ENCODE measurements at places on chromosomes 13 and 19.

DNA sequence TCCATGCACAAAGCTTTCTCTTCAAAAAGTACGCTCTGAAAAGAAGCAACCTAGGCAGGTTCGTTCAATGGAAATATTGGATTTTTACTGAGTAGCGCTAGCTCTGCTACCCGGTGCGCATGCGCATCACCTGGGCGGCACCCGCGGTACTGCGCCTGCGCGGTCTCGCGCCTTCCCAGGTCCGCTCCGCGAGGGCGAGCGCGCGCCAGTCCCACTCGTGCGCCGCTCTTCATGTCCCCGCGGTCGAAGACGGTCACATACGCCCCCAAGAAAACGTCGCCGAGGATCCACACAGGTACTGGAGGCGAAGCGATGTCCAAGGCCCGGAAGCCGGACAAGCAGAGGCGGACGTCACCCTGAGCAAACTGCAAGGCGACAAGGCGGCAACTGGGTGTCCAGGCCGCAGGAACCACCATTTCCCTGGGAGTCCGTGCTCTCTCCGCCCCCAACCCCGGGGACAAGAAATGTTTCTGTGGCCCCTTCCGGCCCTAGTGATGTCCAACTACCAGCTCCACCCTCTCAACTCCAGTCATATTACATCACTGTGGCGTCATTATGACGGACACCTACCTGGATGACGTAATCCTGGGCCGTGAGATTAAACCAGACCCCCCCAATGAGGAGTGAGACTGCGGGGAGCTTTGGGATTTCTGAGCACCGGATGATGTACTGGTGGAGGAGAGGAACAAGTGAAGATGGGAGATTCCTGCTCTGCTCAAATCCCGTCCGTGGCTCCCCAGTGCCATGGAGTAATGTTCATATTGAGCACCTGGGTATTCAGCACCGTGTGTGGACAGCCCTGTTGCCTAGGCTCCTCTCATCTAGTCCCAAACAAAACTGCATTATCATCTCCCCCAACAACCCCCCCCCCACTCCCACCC lies 4.8 kb upstream of the KCNC3 start:
- DNase-seq = peak; percentile 17

GRCh38 chr13:114296902-114297301 lies 15.5 kb downstream of the UPF3A start:
- no peak for DNase-seq

GRCh38 chr19:57016076-57016475 lies 103.7 kb upstream of the USP29 start:
- no peak for DNase-seq

GRCh38 chr13:113364311-113364889 lies 470 bp upstream of the GRTP1 start:
- DNase-seq = no peak

GRCh38 chr19:42074513-42075363 lies 1.2 kb upstream of the ZNF574 start:
- no peak for DNase-seq

DNA sequence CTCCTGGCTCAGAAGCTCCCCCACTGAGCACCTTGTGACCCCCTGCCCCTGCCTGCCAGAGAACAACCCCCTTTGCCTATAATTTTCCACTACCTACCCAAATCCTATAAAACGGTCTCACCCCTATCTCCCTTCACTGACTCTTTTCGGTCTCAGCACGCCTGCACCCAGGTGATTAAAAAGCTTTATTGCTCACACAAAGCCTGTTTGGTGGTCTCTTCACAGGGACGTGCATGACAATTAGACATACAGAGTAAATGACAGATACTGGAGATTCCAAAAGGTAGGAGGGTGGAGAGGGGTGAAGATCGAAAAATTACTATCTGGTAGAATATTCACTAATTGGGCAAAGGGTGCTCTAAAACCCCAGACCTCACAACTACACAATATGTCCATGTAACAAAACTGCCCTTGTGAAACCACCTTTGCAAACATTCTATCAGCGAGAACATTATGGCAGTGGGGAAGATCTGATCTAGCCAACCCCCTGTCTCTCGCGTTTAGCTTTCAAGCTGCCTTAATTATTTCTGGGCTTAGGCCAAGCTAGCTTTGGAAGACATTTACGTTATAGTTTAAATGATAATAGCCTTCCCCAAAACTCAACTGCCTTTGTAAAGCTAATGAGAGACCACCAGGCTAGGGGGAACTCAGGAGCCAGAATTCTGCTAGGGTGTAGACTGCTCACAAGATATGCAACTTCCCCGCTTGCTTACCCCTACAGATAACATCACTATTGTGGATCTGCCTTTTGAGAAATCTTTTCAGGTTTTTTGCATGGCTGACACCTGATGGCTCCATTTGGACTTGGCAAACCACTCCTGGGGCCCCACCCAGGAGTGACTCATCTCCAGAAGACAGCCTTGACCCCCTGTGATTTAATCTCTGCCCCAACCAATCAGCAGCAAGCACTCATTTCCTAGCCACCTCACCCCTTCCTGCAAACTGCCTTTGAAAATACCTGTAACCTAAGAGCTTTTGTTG lies 1534.0 kb upstream of the SPRY2 start:
- DNase-seq = no peak

GRCh38 chr19:48628486-48629296 lies 8.5 kb downstream of the DBP start:
- DNase-seq = no peak

GRCh38 chr19:4456476-4456842 lies 1.1 kb downstream of the UBXN6 start:
- DNase-seq = peak; percentile 32

DNA sequence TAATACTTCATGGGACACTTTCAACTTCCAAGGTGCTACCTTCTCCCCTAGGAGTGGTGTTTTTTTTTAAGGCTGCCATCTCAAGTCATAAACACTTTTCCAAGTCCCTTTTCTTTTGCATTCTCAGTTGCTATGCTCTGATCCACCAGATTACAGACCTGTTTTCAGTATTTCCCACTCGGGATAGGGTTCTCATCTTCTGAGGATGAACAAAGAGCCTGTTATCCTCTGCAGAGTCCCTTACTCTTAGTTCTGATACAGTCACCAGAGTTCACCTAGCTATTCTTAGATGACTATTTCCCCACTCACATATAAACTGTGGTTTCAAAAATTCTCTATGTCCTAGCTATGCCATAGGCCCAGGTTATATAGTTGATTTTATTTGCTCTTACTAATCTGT lies 15.9 kb downstream of the ZDHHC20 start:
- DNase-seq = no peak

DNA sequence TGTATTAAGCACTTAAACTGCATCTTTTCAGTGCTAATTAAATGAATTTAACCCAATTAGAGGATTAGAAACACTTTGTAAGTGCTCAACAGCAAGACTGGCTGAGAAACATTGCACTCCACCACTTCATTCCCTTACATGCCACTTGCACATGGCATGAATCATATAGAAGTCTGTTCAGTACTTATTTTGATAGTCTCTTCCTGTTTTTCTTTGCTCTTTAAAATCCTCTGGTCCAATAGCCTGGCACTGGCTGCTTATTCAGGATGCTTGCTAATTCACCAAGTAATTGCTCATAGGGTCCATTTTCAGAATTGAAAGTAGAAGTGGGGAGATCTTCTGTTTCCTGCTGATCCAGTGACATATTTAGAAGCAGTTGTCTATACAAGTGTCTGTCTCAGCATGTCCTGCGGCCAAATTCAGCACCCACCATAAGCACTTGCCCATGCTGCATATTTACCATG lies 900.1 kb downstream of the PCDH9 start:
- DNase-seq = no peak

DNA sequence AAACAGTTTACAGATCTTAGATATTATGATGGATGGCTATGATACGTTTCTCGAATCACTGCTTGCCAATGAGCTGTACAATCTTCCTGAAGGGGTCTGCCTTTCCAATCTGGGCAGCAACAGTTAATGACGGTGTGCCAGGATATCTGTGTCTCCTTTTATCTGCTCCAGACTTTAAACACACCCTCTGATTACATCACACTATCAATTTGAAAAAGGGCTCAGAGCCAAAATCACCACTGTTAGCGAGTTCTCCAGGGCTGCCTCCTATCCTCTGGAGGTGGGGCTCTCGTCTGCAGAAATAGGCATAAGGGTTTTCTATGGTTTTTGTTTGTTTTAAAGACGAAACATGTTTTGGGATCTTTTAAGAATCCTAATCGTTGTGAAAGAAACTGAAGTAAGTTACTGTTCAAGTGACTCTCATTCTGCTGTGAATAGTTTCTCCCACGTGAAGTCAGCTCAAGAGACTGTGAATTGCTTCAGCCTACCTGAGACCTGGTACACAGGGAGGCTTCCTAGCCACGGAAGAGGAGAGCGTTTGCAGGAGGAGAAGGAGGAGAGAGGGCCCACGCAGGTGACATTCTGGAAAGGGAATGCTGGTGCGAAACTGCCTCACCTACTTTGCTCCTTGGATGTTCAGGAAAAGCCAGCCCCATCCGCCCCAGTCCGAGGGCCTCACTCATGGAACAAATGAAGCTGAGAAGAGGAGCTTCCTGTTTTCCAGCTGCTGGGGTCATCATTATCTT lies 15.2 kb upstream of the GJA3 start:
- DNase-seq = no peak

DNA sequence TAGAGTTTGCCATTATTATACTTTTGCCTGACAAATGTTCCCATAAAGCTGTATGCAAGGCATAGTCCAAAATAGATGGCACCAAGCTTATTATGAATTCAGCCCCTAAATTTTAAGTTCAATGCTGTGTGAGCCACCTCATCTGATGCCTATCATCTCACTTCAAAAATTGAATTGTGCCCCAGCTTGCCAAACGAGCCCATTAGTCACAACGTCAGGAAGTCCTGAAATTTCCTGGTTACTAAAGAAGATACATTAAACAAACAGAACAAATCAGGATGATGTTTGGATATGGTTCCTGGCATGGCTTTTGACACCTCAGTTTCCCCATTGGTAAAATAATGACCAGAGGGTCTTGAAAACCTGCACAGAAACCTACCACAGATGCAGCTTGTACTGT lies 147.5 kb upstream of the SOX21 start:
- no peak for DNase-seq

- no peak for DNase-seq
Measured at GRCh38 chr13:107712145-107712860, 503.0 kb downstream of the LIG4 start.

DNA sequence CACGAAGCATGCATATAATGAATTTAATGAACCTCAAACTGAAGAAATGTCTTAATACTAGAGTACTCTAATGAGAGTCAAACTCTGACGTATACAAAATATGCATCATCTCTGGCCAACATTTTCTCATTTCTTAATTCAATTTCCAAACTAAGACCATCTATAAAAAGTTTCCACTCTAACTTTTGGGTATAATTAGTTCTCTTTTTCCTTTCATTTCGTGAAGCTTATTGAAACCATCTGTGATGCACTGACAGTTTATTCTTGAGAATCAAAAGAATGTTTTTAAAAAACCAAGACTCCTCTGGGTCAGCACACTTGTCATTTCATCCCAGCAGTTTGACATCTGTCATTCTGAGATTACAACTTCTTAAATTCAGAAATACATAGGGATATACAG lies 90.0 kb downstream of the CAB39L start:
- no peak for DNase-seq

DNA sequence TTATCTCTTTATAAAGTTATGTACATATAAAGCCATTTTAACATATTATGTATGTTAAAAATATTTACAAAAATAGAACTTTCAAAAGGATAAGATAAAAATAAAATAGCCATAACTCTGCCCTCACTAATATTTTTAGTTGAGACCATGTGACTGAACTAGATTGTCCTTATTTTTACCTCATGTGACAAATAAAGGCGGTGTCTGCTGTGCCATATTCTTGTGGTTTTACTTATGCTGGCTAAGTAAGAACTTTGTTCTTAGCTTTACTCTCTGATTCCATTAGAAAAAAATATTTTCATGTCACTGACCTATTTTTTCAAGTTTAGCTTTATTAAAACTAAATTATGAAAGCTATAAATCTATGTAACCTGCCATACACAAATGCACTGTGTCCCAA lies 135.6 kb upstream of the TSC22D1 start:
- DNase-seq = no peak

GRCh38 chr13:32501064-32501463 lies 37.5 kb downstream of the N4BP2L2 start:
- DNase-seq = no peak

DNA sequence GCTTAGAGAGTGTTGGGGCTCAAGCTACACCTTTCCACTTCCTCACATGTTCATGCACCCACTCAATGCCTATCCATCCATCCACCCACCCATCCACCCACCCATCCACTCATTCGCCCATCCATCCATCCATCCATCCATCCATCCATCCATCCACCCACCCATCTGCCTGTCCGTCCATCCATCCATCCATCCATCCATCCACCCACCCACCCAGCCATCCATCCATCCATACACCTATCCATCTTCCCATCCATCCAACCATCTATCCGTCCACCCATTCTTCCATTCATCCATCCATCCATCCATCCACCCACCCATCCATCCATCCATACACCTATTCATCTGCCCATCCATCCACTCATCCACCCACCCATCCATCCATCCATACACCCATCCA lies 13.1 kb upstream of the HOMER3 start:
- DNase-seq = no peak

DNA sequence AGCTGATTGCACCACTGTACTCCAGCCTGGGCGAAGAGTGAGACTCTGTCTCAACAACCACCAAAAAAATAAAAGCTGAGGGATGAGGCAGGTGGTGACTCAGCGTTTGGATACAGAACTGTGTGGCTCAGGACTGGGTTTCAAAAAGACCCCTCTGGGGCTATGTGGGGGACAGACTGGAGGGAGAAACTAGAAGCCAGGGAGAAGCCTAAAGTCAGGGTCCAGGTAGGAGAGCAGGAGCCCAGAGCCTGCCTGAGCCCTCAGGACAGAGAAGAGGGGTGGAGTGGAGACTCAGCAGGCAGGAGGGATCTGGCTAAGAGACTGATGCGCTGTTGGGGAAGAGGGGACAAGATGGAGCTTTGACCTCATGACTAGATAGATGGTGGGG lies 1.8 kb upstream of the CD37 start:
- no peak for DNase-seq

- no peak for DNase-seq
Measured at GRCh38 chr13:114148521-114148855, 16.1 kb upstream of the RASA3 start.

GRCh38 chr19:40155749-40156265 lies 35.4 kb upstream of the MAP3K10 start:
- DNase-seq = no peak

- no peak for DNase-seq
Measured at GRCh38 chr19:44723299-44723951, 24.5 kb downstream of the CEACAM16 start.

DNA sequence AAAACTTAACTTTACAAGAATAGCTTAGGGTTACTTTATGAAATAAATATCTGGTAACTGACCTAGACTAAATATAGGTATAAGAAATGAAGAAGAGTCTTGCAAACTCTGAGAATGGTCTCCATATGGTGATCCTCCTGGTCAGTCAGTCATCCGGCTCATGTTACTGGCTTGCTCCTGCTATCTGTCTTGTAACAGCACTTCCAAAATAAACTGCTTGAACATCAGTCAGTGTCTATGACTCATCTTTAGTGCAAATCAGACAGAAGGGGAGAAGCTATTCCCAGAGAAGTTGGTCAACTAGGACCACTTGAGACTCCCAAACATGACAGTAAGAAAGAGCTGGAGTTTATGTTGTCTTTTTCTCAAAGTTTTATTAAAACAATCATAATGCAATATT lies 1550.9 kb downstream of the PCDH9 start:
- DNase-seq = no peak
